Upper lobe of left lung (tissue), 6 donors: ENCODE measurements at places on chromosomes 6 and 20. TPM values are rescaled to one million over a fixed set of nuclear protein-coding genes. Genes with fewer than 3 reads are reported as not detected.

ENPP5 gene
- 8.4 TPM for total RNA-seq

FKBP5 gene
- total RNA-seq, result 112 TPM

FOXF2 gene
- total RNA-seq, result 8.1 TPM

ALDH8A1 gene
- 0.23 TPM for total RNA-seq

- no peak for DNase-seq
- no peaks in the 10 kb centered on the region for H3K36me3 ChIP-seq
- peaks cover 6% of the 10 kb centered on the region for H3K4me1 ChIP-seq
- no peak overlapping the region for H3K4me3 ChIP-seq
- no peak overlapping the region for H3K27ac ChIP-seq
- no peaks in the 10 kb centered on the region for H3K27me3 ChIP-seq
Observed at GRCh38 chr20:8631271-8631670, 437.6 kb upstream of the PLCB4 start.

GRCh38 chr20:21031666-21032065 is 74.5 kb downstream of the LINC00237 start:
- no peak overlapping the region for H3K27ac ChIP-seq
- no peaks in the 10 kb centered on the region for H3K36me3 ChIP-seq
- DNase-seq, result no peak
- no peaks in the 10 kb centered on the region for H3K4me1 ChIP-seq
- no peaks in the 10 kb centered on the region for H3K27me3 ChIP-seq

- H3K27ac ChIP-seq, result no peak overlapping the region
- H3K36me3 ChIP-seq, result peaks cover 9% of the 10 kb centered on the region
- H3K4me1 ChIP-seq, result no peaks in the 10 kb centered on the region
- no peaks in the 10 kb centered on the region for H3K27me3 ChIP-seq
- DNase-seq, result no peak
Observed at GRCh38 chr6:16248271-16248853, 10.0 kb downstream of the GMPR start.

DNA sequence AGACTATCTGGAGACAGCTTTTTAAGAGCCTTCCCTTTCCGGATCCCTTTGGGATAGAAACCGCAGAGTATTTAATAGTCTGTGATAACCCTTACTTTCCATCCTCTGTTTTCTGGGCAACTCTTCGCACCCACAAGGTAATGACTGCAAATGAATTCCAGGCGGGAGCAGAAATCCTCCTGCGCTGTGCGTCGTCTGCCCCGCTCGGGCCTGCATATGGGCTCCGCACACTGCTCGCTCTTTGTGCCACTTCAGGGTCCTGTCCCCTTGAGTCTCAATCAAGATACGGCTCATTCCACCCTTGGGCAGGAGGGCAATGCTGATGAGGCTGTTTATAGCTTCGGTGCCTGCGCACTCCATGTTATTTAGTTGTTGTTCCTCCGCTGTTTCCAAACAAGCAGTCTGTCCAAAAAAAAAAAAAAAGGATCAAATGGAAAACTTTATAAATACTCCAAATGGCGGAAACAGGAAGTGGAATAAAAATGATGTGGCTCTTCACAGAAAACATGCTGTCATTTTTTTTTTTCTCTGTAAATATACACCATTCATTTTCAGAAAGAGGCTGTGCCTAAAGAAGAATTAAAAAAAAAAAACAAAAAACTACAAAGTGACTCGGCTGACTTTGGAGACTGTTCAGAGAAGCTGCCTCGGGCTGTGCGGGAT is 169.6 kb upstream of the GMDS start:
- no peak overlapping the region for H3K27ac ChIP-seq
- H3K4me3 ChIP-seq, result no peak overlapping the region
- H3K36me3 ChIP-seq, result no peaks in the 10 kb centered on the region

- peak; percentile 61 for DNase-seq
- H3K36me3 ChIP-seq, result peaks cover 5% of the 10 kb centered on the region
Observed at GRCh38 chr20:31569163-31570020, 35.7 kb upstream of the ID1 start.

DNA sequence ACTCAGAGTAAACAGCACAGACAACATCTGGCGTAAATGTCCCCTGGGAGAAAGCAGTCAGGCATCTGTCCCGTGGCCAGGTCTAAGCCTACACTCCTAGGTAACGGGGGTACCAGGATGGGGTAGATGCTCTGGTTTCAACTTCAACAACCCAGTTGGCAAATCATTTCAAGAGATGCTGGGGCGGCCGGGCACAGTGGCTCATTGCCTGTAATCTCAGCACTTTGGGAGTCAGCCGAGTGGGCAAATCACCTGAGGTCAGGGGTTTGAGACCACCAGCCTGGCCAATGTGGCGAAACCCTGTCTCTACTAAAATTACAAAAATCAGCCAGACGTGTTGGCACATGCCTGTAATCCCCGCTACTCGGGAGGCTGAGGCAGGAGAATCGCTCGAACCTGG is 12.3 kb downstream of the PREX1 start:
- no peaks in the 10 kb centered on the region for H3K36me3 ChIP-seq
- no peaks in the 10 kb centered on the region for H3K27me3 ChIP-seq
- DNase-seq, result no peak
- H3K27ac ChIP-seq, result no peak overlapping the region
- H3K4me1 ChIP-seq, result peaks cover 74% of the 10 kb centered on the region
- H3K4me3 ChIP-seq, result no peak overlapping the region

GRCh38 chr6:111837007-111837406 is 36.2 kb downstream of the FYN start:
- H3K27ac ChIP-seq, result no peak overlapping the region
- no peaks in the 10 kb centered on the region for H3K36me3 ChIP-seq
- H3K4me1 ChIP-seq, result peaks cover 30% of the 10 kb centered on the region
- no peaks in the 10 kb centered on the region for H3K27me3 ChIP-seq

GRCh38 chr20:51862796-51863195 is 60.5 kb upstream of the SALL4 start:
- H3K27ac ChIP-seq, result no peak overlapping the region
- H3K36me3 ChIP-seq, result no peaks in the 10 kb centered on the region
- no peaks in the 10 kb centered on the region for H3K4me1 ChIP-seq

- no peak for DNase-seq
- no peak overlapping the region for H3K4me3 ChIP-seq
- no peak overlapping the region for H3K27ac ChIP-seq
- H3K27me3 ChIP-seq, result no peaks in the 10 kb centered on the region
- peaks cover 9% of the 10 kb centered on the region for H3K4me1 ChIP-seq
- H3K36me3 ChIP-seq, result no peaks in the 10 kb centered on the region
Observed at GRCh38 chr6:116191881-116192280, 62.0 kb downstream of the TSPYL4 start.

DNA sequence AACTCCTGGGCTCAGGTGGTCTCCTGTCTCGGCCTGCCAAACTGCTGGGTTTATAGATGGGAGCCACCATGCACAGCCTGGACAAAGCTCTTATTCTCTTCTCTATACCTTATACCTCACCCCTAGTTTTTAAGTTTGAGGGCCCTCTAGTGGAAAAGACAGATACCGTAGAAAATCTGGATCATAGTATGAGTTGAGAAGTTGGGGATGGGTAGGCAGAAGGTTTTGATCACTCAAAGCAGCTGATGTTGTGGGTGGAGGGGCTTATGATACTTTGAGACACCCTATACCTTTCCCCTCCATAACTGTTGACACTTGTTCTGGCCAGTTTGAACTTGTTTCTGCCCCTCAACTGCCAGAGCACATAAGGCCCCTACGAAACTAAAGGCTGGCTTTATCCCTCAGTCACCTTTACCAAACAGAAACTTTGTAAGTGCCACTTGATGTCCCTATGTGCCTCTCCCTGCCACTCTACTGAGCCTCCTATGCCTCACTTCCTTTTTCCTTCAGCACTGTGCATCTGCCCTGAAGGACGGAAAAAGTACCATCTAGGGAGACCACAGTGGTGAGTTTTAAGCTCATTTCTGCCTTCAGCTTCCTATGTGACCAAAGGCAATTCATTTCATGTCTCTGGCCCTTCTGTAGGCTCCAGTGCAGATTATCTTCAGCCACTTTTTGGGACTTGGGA is 28.6 kb downstream of the RALY start:
- no peak overlapping the region for H3K4me3 ChIP-seq
- DNase-seq, result no peak
- no peaks in the 10 kb centered on the region for H3K27me3 ChIP-seq

DNA sequence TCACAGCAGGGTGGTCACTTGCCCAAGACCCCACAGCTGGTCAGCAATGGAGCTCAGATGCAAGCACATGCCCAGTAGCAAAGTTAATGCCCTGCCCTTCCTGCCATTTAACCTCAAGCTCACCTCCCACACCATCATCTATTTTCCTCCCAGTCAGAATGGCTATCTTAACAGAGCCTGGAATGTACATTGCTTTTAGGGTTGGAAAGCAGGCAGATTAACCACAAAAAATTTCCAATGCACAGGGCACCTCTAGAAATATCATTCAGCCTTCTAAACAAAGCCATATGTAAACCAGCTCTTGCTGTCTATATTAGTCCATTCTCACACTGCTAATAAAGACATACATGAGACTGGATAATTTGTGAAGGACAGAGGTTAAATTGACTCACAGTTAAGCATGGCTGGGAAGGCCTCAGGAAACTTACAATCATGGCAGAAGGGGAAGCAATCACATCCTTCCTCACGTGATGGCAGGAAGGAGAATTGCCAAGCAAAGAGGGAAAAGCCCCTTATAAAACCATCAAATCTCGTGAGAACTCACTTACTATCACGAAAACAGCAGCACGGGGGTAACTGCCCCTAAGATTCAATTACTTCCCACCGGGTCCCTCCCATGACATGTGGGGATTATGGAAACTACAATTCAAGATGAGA is 106.9 kb downstream of the FYN start:
- H3K27me3 ChIP-seq, result no peaks in the 10 kb centered on the region
- H3K27ac ChIP-seq, result no peak overlapping the region
- DNase-seq, result no peak
- H3K4me3 ChIP-seq, result no peak overlapping the region
- no peaks in the 10 kb centered on the region for H3K36me3 ChIP-seq
- peaks cover 21% of the 10 kb centered on the region for H3K4me1 ChIP-seq

DNA sequence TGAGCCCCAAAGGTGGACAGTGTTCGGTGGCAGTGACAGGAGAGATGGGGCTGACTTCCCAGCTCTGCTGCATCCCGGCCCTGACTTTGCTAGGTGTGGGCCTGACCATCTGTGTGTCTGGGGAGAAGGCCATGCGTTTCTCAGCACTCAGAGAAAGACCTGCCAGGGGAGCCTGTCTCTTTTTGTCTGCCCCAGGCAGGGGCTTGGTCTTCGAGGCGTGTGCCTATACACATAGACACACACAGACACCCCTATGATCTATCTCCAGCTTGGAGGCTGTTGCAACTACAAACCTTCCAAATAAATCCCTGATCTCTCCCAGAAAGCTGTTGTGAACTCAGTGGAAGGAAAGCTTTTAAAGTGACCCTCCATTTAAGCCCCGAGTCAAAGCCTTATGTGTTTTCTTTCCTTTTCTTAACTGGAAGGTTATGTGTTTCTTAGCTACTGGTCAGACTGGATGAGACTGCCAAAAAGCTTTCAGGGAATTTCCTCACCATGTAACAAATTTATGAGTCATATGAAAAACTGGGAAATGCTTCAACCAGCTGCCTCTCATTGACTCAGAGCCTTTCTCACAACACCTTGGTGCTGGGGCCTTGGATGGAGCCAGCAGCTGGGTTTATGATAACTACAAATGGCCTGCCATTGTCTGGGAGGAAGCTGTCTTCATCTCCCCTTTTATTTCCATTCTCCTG is 102.6 kb downstream of the CDC5L start:
- no peak overlapping the region for H3K27ac ChIP-seq
- H3K36me3 ChIP-seq, result no peaks in the 10 kb centered on the region
- no peak for DNase-seq
- no peak overlapping the region for H3K4me3 ChIP-seq
